ENCODE measurements at places on chromosomes 3 and 15.

DNA sequence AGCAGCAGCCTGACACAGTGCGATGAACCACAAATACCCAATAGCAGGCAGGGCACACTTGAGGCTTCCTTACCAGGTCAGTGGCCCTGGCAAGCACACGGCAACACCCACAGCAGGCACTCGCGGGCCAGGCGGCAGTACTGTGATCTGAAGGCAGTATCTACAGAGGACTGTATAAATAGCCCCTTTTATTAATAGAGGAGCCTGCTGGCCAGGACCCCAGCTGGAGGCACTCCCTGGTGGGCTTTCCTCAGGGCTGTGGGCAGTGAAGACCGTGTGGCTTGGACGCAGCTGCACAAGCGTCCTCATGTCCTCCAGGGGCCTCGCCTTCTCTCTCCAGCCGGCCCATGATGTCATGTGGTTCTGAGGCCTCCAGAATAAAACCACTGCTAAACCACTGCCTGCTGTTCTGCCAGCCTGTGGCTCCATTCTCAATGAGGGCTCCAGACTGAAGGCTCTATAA lies 44.1 kb downstream of the LRIG1 start:
- no peak for DNase-seq

DNA sequence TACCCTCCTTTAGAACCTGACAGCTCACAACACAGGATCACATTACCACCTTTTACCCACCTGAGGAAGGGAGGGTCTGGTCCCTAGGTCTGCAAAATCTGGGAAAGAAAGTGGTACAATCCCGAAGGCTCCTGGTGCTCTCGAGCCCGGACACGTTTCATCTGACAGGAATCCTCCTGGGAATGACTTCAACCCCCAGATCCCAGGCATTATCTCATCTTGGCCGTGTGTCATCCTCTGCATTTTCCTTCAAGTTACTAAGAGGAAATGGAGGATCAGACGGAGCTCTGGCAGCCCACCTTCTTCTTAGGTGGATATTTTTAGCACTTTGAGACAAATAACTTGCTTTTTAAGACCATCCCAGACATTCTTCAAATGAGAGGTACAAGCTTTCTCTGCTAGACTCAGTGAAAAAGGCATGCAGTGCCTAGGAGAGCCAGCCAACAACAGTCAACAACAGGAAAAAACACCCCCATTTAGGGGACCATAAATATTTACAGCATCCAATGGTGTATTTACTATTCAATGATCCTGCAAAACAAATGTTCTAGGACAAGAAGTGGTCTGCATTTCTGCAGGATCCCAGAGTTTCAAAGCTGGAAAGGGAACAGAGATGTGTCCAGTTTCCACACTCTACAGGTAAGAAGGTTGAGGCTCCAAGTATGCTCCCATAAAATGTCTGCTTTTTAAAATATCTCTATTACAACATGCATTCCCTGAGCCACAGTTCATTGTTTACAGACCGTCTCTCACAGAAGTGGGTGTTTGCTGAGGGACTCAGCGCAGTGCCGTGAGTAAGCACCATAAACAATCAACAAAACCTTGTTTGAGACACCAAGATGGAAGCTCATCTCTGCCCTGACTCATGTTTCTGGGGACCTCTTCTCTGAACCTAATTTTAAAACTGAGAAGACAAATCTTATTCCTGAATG lies 38.3 kb upstream of the ARHGEF3 start:
- no peak for DNase-seq

DNA sequence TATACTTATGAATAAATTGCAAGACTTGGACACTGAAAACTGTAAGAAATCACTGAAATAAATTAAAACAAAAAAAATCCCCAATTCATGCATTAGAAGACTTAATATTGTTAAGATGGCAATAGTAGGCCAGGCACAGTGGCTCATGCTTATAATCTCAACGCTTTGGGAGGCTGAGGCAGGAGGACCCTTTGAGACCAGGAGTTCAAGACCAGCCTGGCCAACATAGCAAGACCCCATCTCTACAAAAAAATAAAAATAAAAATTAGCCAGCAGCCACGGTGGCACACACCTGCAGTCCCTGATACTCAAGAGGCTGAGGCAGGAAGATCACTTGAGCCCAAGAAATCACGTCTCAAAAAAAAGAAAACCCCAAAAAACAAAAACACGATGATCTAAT lies 35.8 kb downstream of the CPEB1 start:
- DNase-seq = no peak

DNA sequence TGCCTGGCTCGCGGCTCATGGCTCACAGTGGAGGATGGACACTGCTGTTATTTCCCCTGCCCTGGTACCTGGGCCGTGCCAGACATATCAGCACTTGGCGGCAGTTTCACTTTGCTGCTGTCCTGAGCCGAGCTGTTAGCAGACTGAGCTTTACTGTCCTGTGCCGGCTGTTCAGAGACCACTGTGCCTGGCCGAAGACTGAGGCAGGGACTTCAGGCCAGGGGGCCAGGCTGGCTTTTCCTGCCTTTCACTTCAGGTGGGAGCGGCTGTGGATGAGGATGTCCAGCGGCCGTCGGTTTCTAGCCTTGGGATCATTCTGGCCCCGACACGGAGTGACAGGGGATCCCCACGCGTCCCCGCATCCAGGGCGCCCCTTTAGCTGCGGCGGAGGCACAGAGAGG lies 1.1 kb downstream of the ATP10A start:
- no peak for DNase-seq

- no peak for DNase-seq
Measured at GRCh38 chr15:60568301-60568742, 89.4 kb upstream of the ICE2 start.

GRCh38 chr3:126180477-126181397 lies at the start of gene ALDH1L1:
Gene ALDH1L1 (minus strand): TSS chr3:126180586. CDS start chr3:126160979, 19,607 bp downstream.
- DNase-seq = no peak

DNA sequence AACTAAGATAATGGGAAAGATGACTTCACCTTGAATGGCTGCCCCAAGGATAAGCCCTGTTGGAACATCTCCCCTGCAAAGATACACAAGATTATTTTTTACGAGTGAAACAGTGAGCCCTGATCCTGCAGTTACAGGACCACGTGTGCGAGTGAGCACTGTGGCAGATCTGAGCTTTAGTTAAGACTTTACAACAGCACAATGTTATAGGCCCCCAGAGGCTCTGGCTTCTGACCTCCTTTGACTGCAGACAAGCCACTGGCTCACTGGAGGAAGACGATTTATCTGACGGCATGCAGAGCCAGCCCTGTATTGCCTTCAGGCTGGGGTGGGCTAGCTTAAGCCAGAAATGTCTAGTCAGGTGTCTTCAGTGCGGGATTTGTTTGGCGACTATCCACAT lies 174.4 kb downstream of the ARRDC4 start:
- no peak for DNase-seq

GRCh38 chr15:73763931-73764330 lies 10.8 kb upstream of the INSYN1 start:
- DNase-seq = no peak

- no peak for DNase-seq
Measured at GRCh38 chr3:128993461-128994172, at the start of gene CFAP92. Gene CFAP92 (minus strand): TSS chr3:128994076. CDS start chr3:128993304, 772 bp downstream.

- no peak for DNase-seq
Measured at GRCh38 chr3:33171580-33171979, 47.0 kb downstream of the SUSD5 start.

- no peak for DNase-seq
Measured at GRCh38 chr3:11944052-11944673, 60.0 kb upstream of the SYN2 start.

- no peak for DNase-seq
Measured at GRCh38 chr15:50594311-50594710, 47.8 kb upstream of the USP50 start.

- DNase-seq = no peak
Measured at GRCh38 chr3:75129101-75129500, 514.6 kb upstream of the CNTN3 start.

- DNase-seq = no peak
Measured at GRCh38 chr3:10404377-10404776, 83.5 kb upstream of the SEC13 start.

GRCh38 chr3:159828542-159828943 lies 160.1 kb upstream of the IL12A start:
- DNase-seq = no peak

DNA sequence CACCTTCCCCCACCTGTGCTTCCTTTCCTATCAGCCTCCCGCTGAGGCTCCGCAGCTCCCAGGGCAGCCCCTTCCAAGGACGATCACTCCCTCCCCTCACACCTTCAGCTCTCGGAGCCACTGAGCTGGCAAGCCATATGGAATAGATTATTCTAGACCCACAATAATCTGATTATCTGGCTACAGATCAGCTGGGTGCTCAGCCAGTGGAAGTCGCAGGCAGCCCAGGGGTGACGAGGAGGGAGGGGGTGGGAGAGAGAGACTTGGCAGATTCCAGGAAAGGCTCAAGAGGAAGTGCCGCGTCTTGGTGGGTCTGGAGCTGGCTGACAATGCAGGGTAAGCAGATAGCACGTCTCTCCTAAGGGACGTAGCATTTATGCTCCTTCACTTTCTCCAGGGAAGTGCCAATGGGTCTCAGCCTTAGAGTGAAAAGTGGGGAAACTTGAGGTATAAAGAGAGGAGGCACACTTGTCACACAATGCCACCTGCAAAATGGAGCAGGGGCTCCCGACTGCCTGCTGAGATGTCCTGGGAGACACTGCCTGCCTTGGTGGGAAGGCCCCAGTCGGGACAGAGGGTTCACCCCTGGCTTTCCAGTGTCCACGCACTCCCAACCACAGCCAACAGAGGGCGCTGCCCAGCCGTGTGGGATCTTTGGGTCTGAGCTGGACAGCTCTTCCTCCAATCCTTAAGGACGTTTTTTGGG lies 9.4 kb upstream of the MESP1 start:
- no peak for DNase-seq

DNA sequence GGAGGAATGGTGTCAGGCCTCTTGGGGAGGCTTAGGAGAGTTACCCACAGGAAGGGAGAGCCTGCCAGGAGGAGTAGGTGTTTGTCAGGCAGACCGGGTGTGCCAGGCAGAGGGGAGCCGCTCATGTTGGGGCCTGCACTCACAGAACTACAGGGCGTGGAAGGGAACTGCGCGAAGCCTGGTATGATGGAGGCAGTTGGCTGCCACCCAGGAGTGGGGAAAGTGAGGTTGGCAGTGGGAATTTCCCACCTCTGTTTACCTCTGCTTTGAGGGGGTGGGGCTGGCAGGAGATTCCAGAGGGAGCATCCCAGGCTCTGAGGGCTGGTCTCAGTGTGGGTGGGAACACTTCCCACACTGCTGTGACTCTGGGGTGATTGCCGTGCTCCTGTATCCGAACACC lies 99.9 kb downstream of the SLCO3A1 start:
- no peak for DNase-seq

- no peak for DNase-seq
Measured at GRCh38 chr3:47865192-47865591, 62.3 kb downstream of the DHX30 start.

DNA sequence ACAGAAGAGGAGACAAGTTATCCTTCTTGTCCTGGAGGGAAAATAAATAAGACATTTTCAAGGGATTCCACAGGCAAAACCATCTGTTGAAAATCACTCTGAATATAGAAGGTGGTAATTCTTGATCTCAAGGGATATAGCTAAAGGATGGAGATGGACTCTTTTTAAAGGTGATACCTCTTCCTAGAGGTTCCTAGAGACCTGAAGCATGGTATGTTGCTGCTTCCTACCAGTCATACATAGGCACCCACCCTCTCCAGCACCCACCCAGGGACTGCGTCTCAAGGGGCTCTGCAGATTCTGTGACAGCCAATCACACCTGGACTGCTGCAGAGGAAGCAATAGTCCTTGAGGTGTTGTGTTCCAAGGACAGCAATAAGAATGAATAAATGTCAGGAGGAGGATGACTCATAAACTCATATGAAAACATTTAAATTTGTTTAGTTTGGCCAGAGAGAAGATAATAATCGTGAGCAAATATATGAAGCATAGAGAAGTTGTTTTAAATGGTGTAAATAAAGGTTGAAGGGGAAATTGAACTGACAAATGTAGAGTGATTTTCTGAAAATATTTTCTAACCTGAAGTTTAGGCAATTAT lies 741.6 kb upstream of the CBLB start:
- no peak for DNase-seq

DNA sequence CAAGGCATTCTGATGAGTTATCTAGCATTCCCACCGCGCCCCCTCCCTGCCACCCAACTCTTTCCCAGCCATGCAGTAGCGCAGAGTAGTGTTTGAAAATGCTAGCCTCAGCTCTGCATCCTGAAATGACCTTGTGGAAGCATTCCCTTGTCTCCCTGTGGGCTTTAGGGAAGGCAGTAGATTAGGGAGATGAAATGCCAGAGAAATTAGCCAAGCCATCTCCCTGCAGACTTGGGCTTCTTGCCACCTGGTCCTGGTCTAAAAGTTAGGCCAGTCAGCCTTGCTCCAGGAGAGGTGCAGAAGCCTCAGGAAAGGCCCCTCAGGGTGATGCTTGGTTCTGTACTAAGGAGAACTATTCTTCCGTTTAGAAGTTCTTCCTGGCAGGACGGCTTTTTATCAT lies 231.2 kb downstream of the CACNA2D3 start:
- no peak for DNase-seq

DNA sequence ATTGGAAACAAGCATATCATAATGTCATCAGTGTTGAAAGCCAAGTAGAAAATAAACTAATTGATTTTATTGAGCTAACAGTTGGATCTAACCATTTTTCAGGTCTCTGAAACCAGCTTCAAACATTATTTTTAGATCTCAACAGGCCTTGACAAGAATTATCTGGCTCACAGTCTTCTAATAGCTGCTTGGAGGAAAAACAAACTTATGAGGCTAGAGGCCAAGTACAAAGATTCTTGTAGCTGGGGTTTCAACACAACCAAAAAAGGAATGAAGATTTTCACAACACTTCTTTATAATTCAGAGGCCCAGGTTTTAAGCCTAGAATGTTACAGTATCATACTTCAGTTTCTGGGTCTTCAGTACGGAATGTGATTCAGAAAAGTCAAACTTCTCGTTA lies 3.7 kb downstream of the SETMAR start:
- no peak for DNase-seq

DNA sequence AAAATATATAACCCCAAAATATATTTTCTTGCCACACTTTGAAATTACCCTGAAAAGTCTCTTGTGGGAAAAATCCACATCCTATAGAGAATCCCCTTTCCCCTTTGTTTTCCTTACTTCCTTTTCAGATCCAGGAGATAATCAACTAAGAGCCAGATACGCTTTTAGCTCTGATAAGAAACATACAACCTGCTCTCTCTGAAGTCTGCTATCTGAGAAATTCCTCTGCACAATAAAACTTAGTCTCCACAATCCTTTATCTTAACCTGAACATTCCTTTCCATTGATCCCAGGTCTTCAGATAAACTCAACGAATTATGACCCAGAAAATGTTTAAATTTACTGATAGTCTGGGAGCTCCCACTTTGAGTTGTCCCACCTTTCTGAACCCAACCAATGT lies 233.4 kb upstream of the SETMAR start:
- DNase-seq = no peak

- no peak for DNase-seq
Measured at GRCh38 chr3:64316971-64317370, 91.7 kb upstream of the PRICKLE2 start.

GRCh38 chr15:36863570-36863969 lies 236.8 kb downstream of the MEIS2 start:
- no peak for DNase-seq

DNA sequence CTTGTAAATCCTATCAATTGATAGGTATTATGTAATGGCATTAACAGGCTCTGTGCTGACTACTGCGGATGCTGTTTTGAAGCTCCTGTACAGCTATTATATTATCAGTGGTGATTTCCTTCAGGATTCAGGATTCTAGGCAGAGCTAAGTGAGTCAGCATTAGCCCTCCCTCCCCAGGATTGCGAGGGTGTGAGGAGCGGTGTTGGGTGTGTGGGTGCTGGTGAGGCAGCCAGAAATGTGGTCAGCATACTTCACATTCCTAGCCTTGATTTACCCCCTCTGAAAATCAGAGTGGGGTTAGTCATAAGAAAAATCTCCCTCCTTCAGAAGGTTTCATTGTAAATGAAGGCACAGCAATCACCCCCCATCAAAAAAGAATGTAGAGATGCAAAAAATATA lies 72.5 kb downstream of the SNTN start:
- no peak for DNase-seq

All from cortex of kidney (tissue), 1 donor.